ENCODE measurements at places on chromosomes 3 and 15.

- DNase-seq: no peak
Observed at GRCh38 chr15:70329179-70329578, 231.5 kb upstream of the TLE3 start.

DNA sequence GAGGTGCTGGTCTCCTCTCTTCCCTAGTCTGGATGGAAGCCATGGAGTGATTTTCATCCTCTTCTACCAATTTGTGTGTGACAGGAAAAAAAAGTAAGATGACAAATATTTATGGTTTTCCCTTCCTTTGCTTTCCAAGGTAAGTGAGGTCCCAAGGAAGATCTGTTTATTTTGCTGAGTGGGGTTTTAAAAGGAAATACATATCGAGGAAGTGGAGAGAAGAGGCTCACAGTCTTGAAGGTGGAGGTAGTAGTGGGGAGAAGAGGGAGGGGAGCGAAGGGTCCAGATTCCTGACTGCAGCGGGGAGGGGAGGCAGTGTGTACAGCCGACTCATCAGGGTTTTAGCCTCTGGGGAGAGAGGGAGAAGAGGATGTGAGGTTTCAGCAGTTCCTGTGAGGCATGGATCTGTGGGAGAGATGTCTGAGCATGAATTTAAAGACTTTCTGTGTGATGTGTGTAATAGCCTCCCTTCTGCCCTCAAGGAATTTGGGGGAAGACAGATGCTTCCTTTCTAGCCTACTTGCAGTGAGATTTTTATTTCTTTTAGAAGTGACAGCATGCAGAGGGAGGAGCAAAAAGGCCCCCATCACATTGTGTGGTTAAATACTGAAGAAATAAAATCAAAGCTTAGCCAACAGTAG is 272.4 kb downstream of the THRB start:
- no peak for DNase-seq

DNA sequence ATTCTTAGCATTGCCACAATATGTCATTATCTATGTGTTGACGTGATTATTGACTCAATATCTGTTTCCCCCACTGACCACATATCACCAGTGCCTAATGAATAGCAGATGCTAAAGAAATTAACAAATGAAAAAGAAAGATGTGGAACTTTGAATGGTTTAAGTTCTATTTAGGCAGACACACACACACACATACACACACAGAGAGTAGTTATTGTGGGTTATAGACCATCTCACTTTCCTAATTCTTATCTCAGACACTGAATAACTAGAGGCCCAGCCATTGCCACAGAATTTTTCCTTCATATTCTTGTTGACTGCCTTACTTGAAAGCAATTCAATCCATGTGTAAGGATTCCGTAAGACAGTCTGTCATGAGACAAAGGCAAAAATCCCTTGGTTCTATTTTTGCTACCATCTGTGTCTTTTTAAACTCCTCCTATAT is 61.9 kb upstream of the PHLDB2 start:
- no peak for DNase-seq

DNA sequence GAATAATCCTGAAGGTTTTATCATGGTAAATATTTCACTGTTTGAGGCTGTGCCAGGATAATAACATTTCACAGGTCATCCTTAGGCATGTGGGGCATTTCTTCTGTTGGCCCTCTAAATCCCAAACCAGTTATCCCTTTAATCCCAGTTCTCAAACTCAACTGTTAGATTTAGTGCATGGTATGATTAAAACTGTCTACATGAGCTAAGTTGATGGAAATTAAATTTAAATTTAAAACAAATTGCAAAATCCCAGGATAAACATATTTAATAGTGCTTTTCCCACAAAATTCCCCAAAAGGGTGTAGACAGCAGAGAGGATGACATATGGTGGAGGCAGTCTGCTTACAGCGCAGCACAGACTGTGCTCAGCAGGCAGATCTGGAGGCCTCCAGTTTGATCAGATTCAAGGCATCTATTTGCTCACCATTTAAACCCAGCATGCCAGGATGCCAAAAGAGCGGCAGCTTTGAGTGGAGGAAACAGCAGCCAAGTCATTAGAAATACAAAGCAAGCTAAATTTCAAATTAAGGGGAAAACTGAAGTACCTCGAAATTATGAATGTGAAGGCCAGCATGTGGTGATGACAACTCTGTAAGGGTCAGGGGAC is 325.8 kb downstream of the KCNH8 start:
- DNase-seq: no peak
